ENCODE measurements at places on chromosomes 1 and 21.

GRCh38 chr1:243428617-243429342, 172.9 kb downstream of the SDCCAG8 start:
- no peak for DNase-seq

DNA sequence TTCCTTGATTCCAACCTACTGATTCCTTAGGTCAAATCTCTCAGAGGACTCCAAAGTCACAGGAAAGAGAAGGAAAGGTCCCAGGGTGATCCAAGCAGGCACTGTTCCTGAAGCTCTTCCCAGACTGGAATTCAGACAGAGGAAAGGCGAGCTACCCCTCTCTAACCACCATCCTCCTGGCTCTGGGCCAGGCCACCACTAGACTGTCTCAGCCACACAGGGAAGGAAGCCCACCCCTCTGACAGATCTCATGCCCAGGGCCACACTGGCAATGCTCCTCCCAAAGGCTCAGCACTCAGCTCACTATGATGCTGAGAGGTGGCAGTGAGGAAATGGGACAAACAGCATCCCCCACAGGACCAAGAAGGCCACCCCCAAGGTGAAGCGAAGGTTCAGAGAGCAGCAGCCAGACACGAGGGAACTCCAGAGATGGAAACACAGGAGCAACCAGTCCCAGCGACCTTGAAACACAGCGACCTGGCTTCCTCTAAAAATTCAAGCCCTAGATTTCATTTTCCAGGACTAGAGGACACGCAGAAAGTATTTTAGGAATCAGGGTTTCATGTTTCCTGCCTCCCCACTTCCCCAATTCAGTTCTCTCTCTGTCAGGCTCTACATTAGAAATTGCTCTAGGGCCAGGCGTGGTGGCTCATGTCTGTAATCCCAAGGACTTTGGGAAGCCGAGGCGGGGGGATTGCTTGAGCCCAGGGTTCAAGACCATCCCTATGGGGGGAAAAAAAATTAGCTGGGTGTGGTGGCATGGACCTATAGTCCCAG, 18.8 kb downstream of the PIK3C2B start:
- no peak for DNase-seq

DNA sequence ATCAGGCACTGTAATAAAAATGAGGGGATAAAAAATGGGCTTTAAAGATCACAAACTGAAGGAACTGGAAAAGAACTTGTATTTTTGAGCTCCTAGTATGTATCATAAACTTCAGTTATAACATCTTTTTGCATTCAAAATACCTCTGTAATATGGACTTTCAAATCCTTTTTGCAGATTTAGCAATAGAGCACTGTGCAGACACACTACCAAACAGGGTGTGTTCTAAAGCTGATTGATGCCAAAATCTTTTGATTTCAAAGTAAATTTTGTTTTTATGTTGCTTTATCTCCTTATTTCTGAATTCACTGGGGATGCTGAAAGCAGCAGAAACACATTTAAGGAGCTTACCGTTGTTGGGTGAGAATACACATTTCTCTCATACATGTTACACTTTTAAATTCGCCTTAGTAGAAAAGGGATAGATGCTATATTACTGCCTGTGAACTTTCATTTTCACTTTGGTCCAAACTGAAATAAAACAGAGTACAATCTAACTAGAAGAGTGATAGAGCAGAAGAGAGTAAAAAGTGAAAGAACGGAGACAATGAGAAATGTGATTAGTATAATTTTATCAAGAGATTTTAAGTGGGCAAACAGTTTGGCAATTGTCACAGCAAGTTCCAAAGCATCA, 1126.6 kb downstream of the BRINP3 start:
- DNase-seq = no peak

DNA sequence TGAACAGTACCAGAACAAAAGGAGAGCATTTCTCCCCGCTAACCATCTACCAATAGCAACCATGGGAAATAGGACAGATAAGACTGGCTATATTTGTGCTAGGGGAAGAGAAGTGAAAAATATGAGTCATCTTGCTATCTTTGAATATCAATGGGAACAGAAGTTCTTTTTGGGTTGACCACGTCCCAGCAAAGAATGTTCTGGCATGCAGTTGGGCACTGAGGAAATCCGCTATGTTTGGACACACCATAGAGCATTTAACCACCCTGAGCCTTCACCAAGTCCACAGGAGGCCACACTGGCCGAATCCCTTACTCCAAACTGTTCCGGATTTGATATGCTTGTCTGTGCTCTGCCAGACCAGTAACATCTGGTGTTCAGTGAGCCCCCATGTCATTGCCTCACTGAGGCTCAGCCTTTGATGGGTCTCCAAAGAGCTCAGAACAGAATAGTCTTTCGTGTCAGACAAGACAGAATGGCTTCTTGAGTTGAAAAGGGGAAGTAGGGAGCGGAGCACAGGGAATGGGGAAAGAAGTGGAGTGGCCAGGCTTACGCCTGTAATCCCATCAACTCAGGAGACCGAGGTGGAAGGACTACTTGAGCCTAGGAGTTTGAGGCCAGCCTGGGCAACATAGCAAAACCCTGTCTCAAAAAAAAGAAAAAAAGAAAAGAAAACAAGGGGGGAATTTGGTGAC, 81.4 kb downstream of the SMYD2 start:
- DNase-seq = no peak

DNA sequence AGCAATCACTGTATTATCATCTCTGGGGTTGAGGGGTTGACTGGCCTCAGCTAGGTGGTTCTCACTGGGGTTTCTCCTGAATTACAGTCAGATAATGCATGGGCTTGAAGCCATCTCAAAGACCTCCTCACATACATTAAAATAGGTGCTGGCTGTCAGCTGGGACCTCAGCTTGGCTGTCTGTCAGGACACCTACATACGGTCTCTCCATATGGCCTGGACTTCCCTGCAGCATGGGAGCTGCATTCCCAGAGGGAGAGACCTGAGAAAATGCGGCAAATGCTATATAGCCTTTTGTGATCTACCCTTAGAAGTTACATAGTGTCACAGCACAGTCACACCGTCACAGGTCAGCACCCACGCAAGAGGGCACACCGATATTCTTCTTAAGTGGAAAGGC, 93.6 kb downstream of the TSEN15 start:
- no peak for DNase-seq

- DNase-seq = no peak
Measured at GRCh38 chr21:20419772-20420171, 578.4 kb upstream of the NCAM2 start.

DNA sequence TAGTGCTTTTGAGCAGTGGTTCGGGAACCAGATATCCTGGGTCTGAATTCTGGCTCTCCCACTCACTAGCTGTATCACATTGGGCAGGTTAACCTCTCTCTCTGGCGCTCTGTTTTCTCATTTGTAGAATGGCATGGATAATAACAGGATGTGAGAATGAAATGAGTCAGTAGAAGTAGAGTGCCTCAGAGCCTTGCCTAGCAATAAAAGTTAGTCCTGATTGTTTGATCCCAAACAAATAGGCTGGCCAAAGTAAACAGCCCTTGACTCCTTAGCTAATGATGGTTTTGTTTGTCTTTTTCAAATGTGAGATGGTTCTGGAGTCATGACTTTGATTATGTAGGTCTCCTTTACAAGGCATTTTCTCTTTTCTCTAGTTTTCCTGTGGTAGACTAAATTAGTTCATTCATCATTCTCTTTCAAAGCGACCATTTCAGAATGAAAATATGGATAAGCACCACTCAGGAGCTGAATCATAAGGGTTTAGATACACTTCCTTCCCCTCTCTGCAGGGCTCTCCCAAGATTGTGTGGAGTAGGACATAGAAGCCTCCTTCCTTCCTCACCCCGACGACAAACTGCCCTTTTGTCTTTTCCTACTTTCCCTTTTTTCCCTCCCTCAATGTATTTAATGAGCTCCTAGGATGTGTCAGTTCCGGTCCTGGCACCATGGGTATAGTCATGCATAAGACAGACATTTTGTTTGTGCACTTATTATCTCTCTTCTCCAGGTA, 23.1 kb downstream of the KIAA0040 start:
- no peak for DNase-seq

DNA sequence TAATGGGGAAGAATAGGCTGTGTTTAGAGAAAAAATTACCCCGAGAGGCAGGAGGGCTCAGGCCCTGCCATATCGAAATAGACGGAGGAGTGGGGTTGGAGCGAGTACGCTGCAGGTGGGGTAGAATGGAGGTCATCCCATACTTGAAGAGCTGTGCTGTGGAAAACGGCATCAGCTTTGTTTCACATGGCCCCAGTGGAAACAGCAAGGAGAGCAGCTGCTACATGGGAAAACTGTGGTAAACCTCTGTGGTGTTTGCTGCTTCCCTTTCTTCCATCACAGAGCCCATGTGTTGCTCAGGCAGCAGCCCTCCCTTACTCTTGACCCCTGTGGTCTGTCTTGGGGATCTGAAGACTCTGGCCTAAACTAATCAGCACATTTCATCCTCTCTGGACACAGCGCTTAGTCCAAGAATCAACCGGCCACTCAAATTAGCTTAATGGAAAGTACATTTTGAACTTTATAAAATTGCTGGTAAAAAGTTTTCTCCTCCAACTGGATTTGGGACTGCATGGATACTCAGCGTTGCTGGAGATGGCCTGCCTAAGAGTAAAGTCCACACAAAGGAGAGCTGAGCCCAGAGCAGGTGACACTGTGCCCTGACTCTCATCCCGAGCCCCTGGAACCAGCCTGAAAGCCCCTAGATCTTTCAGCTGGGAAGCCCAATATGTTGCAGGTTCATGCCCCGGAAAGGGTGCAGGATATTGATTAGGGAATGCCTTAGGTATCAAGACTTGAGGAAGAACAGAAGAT, 127.1 kb upstream of the GADD45A start:
- no peak for DNase-seq

DNA sequence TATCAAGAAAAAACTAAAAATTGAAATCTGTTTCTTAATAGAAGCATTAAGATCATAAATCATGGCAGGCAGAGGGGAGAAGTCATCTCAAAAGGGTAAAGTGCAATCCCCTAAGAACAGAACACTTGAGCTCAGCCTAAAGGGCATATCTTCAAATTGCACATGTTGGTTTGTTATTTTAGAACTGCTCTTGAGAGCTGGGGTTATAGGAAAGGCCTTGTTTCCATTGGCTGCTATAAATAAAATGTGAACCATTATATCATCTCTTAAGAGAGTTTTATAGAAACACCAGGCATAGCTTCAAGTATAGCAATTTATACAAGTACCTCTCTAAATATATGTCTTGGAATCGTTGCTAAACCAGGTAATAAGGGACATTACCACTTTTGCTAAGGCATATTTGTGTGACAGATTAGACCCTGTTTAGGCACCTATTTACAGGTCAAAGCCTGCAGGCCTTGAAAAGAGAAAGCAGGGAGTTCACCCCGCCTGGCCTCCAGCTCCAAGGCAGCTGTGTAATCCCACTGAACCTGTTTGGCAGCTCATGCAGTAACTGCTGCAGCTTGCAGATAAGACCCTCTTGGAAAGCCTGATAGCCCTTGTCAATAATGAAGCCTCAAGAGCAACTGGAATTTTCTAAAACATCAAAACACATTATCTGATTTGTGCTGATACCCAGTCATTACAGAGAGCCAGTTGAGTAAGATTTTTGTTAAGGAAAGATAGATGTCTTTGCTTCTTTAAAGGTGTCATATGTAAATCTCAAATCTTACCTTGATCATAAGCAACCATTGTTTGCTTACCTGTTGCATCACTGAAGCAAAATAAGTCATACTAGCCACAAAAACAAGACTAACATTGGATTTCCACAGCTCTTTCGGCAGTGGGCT, 24.2 kb upstream of the SYDE2 start:
- DNase-seq = no peak

GRCh38 chr1:245583575-245584330, 429.0 kb downstream of the KIF26B start:
- no peak for DNase-seq

DNA sequence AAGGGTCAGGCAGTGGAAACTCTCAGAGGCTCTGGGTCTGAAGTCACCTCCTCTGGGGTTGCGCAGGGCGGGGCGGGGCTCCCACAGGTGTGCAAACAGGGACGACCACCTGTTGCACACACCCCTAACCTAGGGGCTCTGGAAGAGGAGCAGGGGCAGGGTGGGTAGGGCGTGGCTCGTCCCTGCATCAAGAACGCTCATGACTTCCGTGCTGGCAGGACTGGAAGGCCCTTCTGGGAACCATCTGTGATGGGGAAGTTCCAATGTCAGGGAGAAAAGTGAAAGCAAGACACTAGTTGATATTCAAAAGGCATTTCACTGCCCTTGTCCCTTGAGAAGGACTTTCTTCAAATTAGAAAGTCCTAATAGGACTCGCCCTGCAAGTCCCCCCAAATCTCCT, 22.1 kb upstream of the CLSTN1 start:
- DNase-seq = no peak

GRCh38 chr1:2098839-2099785, 48.9 kb downstream of the PRKCZ start:
- no peak for DNase-seq

DNA sequence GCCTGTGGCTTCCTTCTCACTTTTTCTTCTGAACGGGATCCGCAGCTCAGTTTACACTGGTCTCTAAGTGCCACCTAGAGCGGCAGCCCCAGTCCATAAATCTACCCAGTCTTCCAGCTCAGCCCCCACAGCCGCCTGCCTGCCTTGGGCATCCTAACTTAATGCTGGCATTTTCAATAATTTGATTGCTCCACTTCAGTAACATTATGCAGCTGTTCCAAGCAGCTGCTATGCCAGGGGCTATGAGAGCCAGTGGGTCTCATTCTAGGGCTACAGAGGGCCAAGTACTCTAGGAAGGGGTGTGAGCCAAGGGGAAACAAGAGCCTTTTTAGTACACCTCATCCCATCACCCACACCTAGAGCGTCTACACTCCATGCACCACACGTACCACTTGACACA, 48.4 kb upstream of the COA6 start:
- DNase-seq = no peak

GRCh38 chr1:45722809-45723208, 27.6 kb downstream of the IPP start:
- DNase-seq = no peak

- no peak for DNase-seq
Measured at GRCh38 chr1:205453466-205453865, 2.4 kb downstream of the BLACAT1 start.

- no peak for DNase-seq
Measured at GRCh38 chr1:200445213-200445612, 35.4 kb upstream of the ZNF281 start.

DNA sequence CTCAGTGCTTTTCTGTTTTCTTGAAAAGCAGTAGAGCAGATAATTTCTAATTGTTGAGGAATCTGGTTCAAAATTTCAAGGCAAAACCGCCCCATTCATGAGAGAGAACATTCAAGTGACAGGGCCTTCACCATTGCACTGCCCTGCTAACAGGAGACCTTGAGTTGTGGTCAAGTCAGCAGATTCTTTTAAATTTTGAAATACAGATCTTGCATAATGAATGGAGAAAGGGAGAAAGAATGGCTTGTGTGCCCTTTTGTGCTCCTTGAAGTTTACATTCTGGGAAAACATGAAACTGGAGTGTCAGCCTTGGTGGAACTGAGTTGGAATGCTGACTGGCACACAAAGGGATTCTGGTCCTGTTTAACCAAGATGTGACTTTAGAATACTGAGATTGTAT, 164.5 kb upstream of the UBE2U start:
- DNase-seq = no peak

GRCh38 chr1:151733126-151733525, 11.8 kb downstream of the RIIAD1 start:
- no peak for DNase-seq

Data from T-cell (primary cell).